ENCODE measurements at places on chromosomes 3 and 15.

DNA sequence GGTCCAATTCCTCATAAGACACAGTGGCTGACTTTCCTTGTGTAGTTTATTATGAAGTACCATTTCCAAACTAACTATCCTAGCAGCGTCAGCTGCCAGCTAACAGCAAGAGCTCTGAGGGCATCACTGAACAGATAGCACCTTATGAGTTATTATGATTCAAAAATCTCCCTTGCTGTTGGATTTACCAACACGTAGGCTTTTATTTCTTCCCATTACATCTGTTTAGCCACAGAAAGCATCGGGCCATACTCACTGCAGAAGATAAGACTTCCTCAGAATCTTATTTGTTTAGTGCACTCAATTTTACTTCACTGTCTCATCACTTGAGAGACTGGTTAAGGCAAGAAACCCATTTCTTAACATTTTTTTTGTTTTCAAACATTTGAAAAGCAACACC, 16.2 kb downstream of the CLDN1 start:
- no peak for DNase-seq

- DNase-seq, result no peak
Observed at GRCh38 chr3:127538569-127538968, 52.0 kb downstream of the TPRA1 start.

GRCh38 chr15:98881526-98882520, 125.8 kb downstream of the PGPEP1L start:
- DNase-seq, result no peak

DNA sequence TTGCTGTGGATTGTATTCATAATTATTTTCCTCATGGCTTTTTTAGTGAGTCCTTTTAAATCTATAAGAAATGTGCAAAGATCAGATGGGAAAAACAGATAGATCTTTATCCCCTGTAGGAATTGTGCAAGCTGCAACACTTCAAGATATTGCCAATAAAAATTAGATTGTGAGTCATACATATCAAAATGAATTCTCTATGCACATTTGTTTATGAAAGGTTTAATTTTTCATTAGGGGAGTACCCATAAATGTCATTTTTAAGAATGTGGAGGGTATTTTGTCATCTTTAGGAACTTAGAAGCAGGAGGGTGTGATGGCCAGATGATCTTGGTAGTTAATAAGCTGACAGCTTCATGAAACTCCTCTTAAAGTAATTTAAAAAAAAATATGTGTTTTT, 2.9 kb downstream of the PIAS1 start:
- DNase-seq, result no peak

- DNase-seq, result no peak
Observed at GRCh38 chr15:66698318-66698961, 3.6 kb upstream of the SMAD6 start.

DNA sequence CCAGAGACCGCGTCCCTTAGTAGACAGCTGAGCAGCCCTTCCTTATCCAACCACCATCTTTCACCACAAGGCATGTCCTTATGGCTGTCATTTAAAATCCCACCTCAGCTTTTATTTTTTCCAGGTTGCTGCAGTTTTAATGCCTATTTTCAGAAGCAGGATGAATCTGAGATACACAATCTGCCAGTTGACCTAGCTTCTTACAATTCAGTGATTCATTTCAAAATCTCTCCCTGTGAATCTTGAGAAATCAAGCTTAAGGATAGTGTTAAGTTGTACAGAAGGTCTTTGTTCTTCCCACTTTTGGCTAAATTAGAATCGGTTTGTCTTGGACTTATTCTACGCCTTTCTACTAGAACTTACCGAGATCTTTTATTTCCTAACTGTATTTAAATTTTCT, 522.3 kb upstream of the CFAP20DC start:
- DNase-seq, result no peak

- DNase-seq, result no peak
Observed at GRCh38 chr15:31175484-31175883, 74.0 kb upstream of the TRPM1 start.

GRCh38 chr15:90716976-90717821, at the start of gene BLM:
TSS of gene BLM (plus strand) at chr15:90717346. CDS start at chr15:90747393, 30,047 bp downstream.
- DNase-seq, result peak; percentile 96

- DNase-seq, result no peak
Observed at GRCh38 chr15:52031556-52031955, 12.5 kb downstream of the MAPK6 start.

DNA sequence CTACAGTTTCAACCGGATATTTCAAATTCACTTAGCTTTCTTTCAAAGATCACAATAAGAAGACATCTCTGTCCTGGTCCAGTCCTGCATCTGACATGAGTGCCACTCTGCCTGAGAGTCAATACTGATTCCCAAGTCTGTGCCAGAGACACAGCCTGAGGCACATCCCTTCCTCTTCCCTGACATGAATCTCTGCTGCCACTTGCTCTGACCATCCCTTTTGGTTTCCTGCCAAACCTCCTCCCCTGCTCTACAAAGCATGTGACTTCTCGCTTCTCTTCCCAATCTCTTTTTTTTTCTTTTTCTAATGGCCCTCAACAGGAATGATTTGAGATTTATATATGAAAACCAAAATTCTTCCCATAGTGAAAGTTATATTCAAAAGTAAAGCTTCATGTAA, 117.9 kb downstream of the MECOM start:
- DNase-seq, result no peak

DNA sequence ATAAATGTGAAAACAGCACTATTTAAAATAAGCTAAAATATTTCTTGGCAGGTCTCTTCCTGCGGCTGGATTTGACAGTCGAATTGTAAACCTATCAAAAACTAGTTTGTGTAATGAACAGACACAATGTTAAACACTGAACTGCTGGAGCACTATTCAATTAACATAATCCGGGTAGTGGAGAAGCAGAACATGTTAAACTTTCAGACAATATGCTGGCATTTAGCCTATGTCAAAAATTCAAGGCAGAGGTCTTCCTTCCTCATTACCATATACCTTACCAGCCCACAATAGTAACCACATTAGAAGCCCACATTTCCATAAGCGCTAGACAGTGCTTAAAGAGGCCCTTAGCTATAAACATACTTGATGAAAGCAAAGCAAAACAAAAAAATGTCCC, 1042.9 kb downstream of the ROBO1 start:
- no peak for DNase-seq

- no peak for DNase-seq
Observed at GRCh38 chr3:139302801-139303113, 41.1 kb upstream of the MRPS22 start.

- DNase-seq, result no peak
Observed at GRCh38 chr3:64957408-64958198, 269.8 kb upstream of the ADAMTS9 start.

- DNase-seq, result no peak
Observed at GRCh38 chr15:71853543-71853942, 43.2 kb downstream of the NR2E3 start.

DNA sequence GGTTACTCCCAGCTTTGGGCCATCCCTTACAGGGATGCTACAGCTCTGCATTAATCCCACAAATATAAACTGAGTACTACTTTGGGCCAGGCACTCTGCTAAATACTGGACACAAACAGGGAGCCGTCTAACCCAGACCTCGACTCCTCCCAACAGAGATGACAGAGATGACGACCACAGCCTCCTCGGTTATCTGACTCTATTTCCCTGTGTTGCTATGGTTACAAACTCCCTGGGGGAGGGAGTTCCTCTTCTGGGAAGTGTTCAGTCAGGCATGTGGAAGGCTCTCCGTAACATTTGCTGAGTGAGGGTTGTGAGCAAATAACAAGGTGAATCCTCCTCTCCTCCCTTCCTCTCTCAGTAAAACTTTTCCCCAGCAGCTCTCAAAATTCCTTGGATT, 6.7 kb upstream of the CMTM7 start:
- peak; percentile 72 for DNase-seq

DNA sequence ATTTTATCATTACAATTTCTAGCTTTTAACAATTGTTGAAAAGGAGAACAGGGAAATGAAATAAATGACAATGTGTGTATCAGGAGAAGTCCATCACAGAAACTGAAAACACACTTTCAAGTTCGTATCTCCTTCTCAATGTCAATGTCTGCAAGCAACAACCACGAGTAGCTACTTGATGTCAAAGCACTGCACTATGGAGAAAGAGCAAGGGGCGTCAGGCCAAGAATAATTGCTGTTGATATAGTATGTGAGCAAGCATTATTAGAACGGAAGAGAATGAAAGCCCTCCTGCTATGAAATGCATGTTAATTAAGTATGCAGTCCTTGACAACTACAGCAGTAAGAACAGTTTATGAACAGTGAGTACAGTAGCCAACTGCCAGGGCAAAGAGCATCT, 1250.1 kb downstream of the ZPLD1 start:
- DNase-seq, result no peak

DNA sequence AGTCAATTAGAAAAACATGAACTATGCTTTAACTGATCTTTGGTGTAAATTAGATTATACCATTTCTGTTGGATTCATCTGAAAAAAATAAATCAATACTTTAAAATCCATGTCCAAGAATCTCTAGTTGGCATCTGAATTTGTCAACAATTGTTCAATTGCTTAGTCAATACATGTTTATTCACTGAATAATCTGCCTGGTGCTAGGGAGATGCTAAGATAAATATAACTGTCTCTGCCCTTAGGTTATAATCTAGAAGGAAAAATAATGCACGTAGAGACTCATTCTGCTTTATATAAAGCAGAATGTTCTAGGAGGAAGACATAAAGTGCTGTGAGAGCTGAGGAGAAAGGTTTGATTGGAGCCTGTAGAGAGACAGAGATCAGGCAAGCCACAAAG, 537.2 kb upstream of the IL12A start:
- DNase-seq, result no peak

- no peak for DNase-seq
Observed at GRCh38 chr3:126704494-126705214, 614 bp downstream of the CHCHD6 start.

DNA sequence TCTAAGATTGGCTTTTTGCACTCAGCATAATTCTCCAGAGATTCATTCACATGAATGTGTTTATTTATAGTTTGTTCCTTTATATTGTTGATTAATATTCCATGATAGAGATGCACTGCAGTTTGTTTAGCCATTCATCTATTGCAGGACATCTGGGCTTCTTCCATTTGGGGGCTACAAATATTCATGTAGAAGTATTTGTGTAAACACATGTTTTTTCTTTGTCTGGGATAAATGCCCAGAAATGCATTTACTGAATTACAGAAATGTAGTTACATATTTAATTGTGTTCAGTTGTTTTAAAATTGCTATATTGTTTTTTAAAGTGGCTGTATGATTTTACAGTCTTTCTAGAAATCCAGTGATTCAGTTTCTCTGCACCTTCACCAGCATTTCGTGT, 635.0 kb downstream of the ZIC1 start:
- DNase-seq, result no peak

DNA sequence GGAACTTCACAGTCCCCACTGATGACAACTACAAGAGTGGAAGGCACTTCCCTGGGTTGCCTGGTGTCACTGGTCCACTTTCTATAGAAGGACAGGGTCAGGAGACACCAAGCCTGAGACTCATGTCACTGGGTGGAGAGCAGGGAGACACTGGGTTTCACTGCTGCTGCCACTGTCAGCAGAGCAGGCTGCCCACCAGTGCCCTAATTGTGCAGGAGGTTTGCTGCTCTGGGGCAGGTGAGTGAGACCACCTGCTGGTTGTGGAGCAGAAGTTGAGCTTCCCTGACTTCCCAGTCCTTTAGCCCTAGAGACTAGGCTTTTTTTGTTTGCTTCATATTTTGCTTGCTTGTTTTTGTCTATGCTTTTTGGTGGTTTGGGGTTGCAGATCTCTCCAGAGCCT, 528.4 kb upstream of the RGMA start:
- DNase-seq, result no peak

GRCh38 chr3:147411238-147411814, 2.2 kb downstream of the ZIC1 start:
- DNase-seq, result no peak

- DNase-seq, result no peak
Observed at GRCh38 chr3:37981348-37981664, 9.3 kb upstream of the VILL start.
